ENCODE measurements at places on chromosomes 1 and 21.

GRCh38 chr1:210311726-210312493 lies 16.8 kb upstream of the HHAT start:
- DNase-seq: peak; percentile 35

GRCh38 chr1:94305704-94306103 lies 68.3 kb upstream of the ARHGAP29 start:
- DNase-seq: no peak

DNA sequence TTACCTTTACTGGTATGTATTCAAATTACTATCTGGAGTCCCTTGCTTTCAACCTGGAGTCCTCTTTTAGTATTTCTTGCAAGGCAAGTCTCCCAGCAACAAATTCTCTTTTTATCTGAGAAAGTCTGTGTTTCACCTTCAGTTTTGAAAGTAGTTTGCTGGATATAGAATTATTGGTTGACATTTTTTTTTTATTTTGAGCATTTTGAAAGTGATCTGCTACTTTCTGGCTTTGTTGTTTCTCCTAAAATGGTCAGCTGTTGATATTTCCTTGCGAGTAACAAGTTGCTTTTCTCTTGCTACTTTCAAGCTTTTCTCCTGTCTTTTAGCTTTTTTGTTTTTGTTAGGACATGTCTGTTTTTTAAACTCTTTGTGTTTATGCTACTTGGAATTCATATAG lies 126.1 kb downstream of the TRIM33 start:
- DNase-seq: no peak

GRCh38 chr1:240031009-240031408 lies 60.7 kb upstream of the FMN2 start:
- DNase-seq: no peak

GRCh38 chr1:7150724-7151280 lies 365.5 kb downstream of the CAMTA1 start:
- no peak for DNase-seq

DNA sequence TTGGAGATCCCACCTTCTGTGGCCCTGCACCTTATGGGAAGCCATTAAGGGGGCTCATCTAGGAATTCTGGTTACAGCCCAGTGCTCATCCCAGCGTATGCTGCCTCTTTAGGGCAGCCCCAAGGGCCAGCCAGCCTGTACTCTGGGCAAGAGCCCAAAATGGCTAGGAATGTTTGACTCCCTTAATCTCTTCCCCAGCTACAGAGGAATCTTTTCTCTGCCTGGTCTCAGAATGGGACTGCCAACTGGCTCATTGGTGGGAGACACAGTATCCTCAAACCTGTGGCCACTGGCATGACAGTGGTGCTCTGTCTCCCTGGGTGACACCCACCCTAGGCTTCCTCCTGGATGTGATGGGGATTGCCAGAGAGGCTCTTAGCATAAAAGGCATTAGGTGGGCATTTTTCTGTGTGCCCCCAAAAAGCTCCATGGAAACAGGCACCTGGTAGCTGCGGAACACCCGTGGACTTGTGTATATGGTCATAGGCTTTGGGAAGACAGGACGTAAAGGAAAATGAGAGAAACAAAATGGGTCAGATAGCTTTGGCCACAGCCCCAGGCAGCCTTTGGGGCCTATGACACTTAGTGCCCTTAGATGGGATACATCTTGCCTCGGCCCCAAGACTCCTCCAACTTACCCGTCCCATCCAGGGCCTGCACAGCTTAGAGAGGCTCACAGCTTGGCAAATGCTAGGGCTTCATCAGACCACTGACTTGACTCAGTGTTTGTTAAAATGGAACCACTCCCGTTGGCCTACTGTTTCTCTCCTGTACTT lies 6.9 kb downstream of the TMEM81 start:
- peak; percentile 26 for DNase-seq

DNA sequence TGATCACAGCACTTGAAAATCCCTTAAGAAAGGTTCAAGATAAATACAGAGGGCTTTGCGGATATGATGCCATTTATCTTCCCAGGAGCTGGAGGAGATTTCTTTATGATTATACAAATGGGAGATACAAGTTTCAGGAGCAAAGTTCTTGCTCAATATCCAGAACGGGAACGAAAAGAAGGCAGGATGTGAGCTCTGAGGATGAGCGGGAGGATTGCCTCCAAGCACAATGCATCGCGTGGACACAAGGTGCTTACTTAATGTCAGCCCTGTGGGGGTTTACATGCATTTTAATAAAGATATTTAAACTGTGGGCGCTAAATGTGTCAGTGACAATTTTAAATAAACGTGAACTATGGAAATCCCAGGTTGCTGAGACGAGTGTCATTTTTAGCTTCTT lies 59.0 kb downstream of the SYT6 start:
- DNase-seq: no peak

GRCh38 chr1:151594143-151594625 lies 17.7 kb upstream of the SNX27 start:
- DNase-seq: peak; percentile 58
